ENCODE measurements at places on chromosomes 12 and 14.

GRCh38 chr14:100674897-100675619, 51.6 kb upstream of the DLK1 start:
- no peak for DNase-seq

DNA sequence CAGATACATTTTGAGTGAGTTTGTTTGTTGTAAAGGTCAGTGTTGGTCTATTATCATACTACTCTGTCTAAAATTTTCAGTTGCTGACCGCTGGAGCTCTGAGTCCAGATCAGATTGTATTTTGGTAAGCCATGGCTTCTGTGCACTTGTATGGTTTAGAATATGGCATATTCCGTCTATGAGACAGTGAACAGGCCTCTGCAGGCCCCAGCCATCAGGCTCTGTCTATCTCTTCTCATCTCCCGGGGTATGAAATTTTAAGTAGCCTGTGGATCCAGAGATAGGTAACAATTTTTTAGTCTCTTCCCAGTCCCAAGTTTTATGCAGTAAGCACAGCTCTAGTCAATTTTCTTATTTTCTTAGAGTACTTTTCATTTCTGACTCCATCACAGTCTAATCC, 1929.1 kb upstream of the SEL1L start:
- no peak for DNase-seq

- no peak for DNase-seq
Observed at GRCh38 chr12:6613015-6613775, 6.0 kb upstream of the CHD4 start.

DNA sequence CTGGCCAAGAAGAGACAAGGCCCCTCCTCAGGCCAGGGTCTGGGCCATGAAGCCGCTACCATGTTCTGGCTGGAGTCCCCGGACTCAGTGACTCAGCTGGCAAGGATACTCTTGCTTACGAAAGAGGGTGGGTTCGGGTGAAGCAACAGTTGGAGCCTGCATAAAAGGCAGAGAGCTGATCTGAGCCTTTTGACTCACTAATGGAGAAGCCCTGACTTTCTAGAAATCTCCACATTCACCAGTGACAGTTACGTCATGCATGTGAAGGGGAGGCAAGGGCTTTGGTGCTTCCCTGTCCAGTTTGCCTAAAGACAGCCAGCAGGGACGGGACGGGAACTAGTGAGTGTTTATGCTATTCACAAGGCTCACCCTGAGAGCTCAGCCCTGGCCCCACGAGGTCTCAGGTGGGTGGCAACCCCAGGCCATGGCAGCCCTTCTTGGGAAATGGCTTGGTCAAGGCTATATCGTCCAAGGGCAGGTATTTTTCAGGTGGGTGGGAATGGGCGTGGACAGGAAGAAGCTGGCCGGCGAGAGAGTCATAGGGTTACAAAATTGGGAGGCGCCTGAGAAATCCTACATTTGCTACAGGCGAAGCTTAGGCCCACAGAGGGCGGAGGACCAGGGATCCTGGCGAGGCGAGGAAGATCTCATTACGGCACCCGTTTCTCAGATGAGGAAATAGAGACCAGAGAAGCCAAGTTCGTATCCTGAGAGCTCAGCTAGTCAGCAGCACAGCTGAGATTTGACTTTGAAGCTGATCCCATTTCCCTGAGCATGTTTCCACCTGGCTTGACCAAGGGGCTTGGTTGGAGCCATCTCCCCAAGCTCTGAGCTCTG, 314.6 kb downstream of the BCL11B start:
- no peak for DNase-seq

DNA sequence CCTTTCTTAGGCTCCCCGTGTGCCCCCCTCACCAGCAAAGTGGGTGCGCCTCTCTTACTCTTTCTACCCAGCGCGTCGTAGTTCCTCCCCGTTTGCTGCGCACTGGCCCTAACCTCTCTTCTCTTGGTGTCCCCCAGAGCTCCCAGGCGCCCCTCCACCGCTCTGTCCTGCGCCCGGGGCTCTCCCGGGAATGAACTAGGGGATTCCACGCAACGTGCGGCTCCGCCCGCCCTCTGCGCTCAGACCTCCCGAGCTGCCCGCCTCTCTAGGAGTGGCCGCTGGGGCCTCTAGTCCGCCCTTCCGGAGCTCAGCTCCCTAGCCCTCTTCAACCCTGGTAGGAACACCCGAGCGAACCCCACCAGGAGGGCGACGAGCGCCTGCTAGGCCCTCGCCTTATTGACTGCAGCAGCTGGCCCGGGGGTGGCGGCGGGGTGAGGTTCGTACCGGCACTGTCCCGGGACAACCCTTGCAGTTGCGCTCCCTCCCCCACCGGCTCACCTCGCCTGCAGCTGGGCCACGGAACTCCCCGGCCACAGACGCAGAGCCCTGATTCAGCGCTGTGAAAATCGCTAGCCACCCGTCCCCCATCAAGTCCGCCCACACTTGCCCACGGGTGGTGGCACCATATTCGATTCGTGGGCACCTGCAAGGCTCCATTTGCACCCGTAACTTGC, 1.3 kb downstream of the TMEM233 start:
- DNase-seq, result no peak

GRCh38 chr14:85934886-85935254, 404.9 kb downstream of the FLRT2 start:
- no peak for DNase-seq

GRCh38 chr14:55950135-55950534, 168.1 kb upstream of the PELI2 start:
- DNase-seq, result no peak

- DNase-seq, result no peak
Observed at GRCh38 chr12:107571492-107571891, 114.1 kb upstream of the PWP1 start.

- DNase-seq, result no peak
Observed at GRCh38 chr12:4355156-4356040, 24.1 kb downstream of the FGF23 start.

- no peak for DNase-seq
Observed at GRCh38 chr12:115313929-115314328, 630.0 kb upstream of the TBX3 start.

DNA sequence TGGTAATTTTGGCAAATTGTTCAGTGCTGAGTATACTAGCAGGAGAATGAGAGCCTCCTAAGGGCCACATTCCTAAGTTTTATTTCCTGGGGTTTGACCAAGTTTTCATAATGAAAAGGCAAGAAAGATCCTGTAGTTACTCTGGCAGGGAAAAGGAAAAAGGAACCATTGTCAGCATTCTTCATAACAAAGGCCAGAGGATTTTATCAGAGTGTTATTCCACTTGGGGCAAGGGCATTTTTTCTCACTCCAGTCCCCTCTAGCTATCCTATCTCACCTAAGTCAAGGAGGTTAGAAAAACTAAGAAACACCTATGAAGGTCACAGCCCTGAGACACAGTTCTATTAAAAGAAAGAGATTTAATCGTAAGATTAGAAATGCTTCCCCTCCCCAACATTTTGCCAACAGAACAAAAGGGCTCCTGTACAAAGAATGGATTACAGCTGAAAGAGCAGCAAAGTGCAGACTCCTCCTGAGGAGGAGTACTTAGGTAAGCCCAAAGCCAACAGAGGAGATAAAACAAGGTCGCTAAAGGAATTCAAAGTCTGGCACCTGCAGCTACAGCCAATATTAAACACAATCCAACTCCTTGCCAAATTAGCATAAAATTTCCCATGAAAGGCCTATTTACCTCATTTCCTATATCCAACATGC, 162.4 kb downstream of the GALC start:
- DNase-seq, result no peak

- DNase-seq, result no peak
Observed at GRCh38 chr12:118332511-118332910, 40.2 kb downstream of the TAOK3 start.

DNA sequence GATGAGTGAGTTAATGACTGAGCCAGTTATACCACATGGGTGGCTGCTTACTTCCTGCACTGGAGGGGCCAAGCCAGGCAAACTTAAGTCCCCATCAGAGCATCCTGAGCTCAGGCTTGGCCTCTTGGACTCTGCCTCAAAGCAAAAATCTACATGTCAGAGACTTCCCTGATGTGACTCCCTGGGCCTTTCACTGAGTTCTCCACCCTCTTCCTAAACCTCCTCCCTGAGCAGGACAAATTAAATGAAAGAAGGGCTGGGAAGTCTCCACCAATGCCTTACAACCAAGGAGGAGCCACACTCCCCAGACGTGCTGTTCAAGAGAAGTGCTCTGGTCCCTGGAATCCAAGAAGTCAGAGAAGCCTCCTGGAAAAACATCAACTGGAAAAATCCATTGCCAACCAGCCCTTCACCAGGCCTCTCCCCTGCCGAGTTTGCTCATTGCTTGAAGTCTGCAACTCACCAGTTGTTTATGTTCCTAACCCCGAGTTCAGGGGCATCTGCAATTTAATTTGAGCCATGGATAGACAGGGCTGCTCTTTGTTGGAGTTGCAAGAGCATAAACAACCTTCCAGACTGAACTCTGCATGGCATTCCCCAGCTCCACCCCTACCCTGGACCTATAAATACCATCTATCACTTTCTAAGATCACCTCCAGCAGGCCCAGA, 160.5 kb downstream of the ANO2 start:
- no peak for DNase-seq

DNA sequence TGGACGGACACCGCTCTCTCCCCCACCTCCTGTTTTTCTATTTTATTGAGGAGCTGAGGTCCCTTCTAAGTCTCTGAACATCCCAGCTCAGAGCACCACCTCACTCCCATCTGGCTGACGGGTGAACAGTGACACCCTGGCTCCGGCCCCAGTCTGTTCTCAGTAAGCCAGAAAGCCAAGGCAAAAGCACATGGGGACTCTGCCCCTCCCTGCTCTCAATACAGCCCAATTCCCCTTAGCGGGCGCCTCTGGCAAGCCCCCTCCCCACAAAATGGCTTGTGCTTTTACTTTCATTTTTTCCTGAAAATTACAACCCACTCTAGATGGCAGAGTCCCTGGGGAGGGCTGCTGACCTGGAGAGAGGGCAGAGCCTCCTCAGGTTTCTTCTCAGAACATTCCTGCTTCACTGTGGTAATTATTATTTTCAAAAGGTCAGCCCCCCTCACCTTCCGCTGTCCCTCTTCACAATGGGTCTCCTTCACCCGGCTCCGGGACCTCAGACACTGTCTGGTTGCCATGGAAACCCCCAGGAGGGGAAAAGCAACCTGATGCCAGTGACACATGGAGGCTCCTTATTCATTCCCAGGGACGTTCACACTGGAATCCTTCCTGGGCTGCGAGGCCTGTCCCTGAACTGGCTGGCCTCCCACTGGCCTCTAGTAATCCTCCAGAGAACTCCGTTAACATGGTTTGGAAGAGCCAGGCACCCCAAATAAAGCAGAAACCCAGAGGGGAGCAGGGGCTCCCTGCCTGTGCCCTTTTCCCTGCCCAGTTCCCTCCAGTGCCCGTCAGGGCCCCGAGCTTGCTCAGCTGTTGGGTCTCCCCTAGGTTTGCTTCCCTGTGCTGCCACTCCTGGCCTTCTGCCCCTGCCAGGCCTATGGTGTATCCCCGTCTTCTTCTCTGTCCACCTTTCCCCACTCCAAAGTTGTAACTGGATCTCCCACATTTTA, 15.9 kb downstream of the COL2A1 start:
- DNase-seq, result no peak

DNA sequence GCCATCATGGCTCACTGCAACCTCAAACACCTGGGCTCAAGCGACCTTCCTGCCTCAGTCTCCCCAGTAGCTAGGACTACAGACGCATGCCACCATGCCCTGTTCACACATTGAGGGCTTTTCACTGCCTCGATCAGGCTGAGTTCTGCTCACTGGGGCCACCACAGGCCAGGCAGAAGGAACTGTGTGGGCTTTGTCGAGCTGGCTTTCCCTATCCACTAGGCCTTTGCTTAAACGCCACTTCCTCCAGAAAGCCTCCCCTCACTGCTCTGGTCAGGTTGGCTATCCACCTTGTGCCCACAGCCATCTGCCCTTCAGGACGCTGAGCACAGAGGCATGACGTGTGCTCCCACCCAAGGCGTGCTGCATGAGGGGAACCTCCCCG, 45.2 kb downstream of the MLXIP start:
- DNase-seq, result no peak

- DNase-seq, result no peak
Observed at GRCh38 chr12:27003421-27004381, 10.5 kb downstream of the TM7SF3 start.

DNA sequence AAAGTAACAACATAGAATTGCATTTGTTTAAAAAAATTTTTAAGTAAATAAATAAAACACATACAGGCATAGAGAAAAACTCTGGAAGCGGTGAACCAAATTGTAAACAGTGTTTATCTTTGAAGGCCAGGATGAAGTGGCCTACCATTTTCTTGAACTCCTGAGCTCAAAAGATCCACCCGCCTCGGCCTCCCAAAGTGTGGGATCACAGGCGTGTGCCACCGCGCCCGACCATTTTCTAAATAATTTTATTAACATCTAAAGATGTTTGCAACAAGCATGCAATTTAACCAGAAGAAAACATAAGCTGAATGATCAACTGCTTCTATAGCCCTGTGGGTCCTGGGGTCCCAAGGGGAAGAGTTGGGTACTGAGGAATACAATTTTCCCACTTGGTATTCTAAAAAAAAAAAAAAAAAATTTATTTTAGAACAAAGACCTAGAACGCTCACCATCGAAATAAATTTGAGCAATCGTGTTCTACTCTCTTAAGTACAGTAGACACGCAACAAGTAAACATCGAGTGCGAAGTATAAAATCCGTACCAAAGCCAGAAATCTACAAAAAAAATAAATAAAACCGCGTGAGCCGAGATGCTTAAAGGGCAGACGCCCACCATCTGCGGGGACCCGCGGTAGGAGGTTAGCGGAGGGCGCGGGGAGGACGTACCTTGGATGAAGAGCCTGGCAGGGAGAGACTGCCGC, 484 bp downstream of the MIS18BP1 start:
- DNase-seq, result no peak

GRCh38 chr12:55711786-55712553, 3.9 kb upstream of the BLOC1S1 start:
- DNase-seq, result no peak

GRCh38 chr12:88458327-88458726, 121.9 kb downstream of the KITLG start:
- no peak for DNase-seq

- DNase-seq, result no peak
Observed at GRCh38 chr12:123163227-123163626, 12.3 kb upstream of the PITPNM2 start.

DNA sequence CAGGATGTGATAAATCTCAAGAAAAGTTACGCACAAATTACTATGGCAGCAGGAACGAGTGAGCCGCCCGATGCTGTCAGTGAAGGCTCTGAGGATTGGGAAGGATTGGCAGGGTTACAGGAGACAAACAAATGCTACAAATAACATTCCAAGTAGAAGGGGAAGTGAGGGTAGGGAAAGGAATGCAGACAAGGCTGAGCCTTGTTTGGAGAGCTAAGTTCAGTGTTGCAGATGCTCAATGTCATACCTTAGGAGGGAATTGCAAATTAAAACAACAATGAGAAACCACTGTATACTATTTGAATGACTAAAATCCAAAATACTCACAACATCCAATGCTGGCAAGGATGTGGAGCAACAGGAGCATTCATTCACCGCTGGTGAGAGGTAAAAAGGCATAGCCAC, 1.3 kb downstream of the CLEC9A start:
- DNase-seq, result no peak

- no peak for DNase-seq
Observed at GRCh38 chr14:89417465-89418225, 612 bp upstream of the FOXN3 start.
